ENCODE measurements at places on chromosomes 2 and 18.

- H3K4me3 ChIP-seq = no peak overlapping the region
- H3K27ac ChIP-seq = no peak overlapping the region
- H3K27me3 ChIP-seq = no peaks in the 10 kb centered on the region
These were observed 7.4 kb upstream of the B3GNT7 start for GRCh38 chr2:231387904-231388724.

GRCh38 chr2:65367524-65367923 is 64.9 kb downstream of the SPRED2 start:
- no peaks in the 10 kb centered on the region for H3K27me3 ChIP-seq
- DNase-seq = peak; percentile 87
- H3K4me3 ChIP-seq = no peak overlapping the region
- H3K27ac ChIP-seq = peak overlapping the region; percentile 94
- H3K4me1 ChIP-seq = peaks cover 48% of the 10 kb centered on the region

DNA sequence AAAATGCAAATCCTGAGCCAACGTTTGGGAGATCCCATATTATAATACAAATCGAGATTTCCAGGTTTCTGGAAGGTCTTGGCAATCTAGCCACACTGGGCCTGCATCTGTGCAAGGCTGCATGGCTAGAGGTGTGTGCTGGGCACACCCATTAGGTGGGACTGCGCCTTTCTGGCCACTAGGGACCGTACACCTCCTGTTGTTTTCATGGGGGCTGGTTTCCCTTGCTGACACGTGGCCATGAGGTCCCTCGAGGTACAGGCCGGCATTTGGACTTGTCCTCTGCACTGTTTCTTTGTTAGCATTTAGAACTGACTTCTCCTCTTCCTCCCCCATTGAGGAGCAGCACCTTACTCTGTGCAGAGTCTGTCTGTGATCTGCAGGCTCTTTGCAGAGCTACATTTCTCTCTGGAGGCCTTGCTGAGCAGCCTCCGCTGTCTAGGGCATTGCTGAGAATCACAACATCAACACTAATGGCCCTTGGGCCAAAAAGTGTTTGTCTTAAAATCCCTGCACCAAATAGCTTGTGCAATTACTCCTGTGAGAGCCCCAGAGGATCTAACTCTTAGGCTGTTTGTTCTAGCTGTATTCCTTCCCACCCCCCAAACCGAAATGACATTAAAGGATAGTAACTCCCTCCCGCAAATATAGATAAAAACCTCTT is 131.2 kb downstream of the NEDD4L start:
- no peak overlapping the region for H3K27ac ChIP-seq
- H3K36me3 ChIP-seq = no peaks in the 10 kb centered on the region
- H3K27me3 ChIP-seq = no peaks in the 10 kb centered on the region
- H3K4me3 ChIP-seq = no peak overlapping the region
- DNase-seq = no peak

GRCh38 chr2:70133491-70134322 is 46.4 kb downstream of the PCBP1 start:
- H3K4me1 ChIP-seq = peaks cover 27% of the 10 kb centered on the region
- DNase-seq = no peak
- H3K4me3 ChIP-seq = no peak overlapping the region
- H3K27me3 ChIP-seq = no peaks in the 10 kb centered on the region
- H3K36me3 ChIP-seq = no peaks in the 10 kb centered on the region

GRCh38 chr18:986552-986951 is 81.9 kb downstream of the ADCYAP1 start:
- no peak for DNase-seq
- H3K27me3 ChIP-seq = no peaks in the 10 kb centered on the region
- H3K4me3 ChIP-seq = no peak overlapping the region
- peaks cover 9% of the 10 kb centered on the region for H3K4me1 ChIP-seq
- no peaks in the 10 kb centered on the region for H3K36me3 ChIP-seq
- peak overlapping the region; percentile 53 for H3K27ac ChIP-seq

- H3K27me3 ChIP-seq = no peaks in the 10 kb centered on the region
- H3K4me1 ChIP-seq = no peaks in the 10 kb centered on the region
- no peak overlapping the region for H3K4me3 ChIP-seq
These were observed 280.9 kb upstream of the SIX2 start for GRCh38 chr2:45289997-45290709.

- no peaks in the 10 kb centered on the region for H3K27me3 ChIP-seq
- no peak for DNase-seq
- no peaks in the 10 kb centered on the region for H3K36me3 ChIP-seq
- H3K27ac ChIP-seq = no peak overlapping the region
These were observed 250.9 kb downstream of the BCL11A start for GRCh38 chr2:60302377-60303126.

GRCh38 chr2:219437141-219437540 is 2.5 kb downstream of the SPEG start:
- peaks cover 4% of the 10 kb centered on the region for H3K4me1 ChIP-seq
- no peak overlapping the region for H3K27ac ChIP-seq
- no peak overlapping the region for H3K4me3 ChIP-seq
- no peak for DNase-seq

DNA sequence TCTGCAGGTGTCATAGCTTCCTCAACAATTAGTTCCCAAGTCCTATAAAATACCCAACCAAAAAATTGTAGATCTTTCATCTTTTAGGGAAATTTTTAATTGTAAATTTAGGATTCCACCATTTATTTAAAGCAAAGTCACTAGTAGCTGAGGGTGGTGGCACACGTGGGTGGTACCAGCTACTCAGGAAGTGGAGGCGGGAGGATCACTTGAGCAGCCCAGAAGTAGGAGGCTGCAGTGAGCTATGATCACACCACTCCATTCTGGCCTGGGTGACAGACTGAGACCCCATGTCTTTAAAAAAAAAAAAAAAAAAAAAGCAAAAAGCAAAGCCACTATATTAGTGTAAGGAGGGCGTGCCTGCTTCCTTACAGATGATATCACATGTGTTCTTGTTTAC is 60.3 kb upstream of the GREB1L start:
- H3K36me3 ChIP-seq = no peaks in the 10 kb centered on the region
- no peak overlapping the region for H3K4me3 ChIP-seq
- no peaks in the 10 kb centered on the region for H3K27me3 ChIP-seq
- peaks cover 3% of the 10 kb centered on the region for H3K4me1 ChIP-seq

GRCh38 chr18:48446582-48447225 is 37.5 kb upstream of the ZBTB7C start:
- no peaks in the 10 kb centered on the region for H3K27me3 ChIP-seq
- no peak overlapping the region for H3K4me3 ChIP-seq
- peak; percentile 81 for DNase-seq
- no peaks in the 10 kb centered on the region for H3K4me1 ChIP-seq

- DNase-seq = no peak
- no peaks in the 10 kb centered on the region for H3K27me3 ChIP-seq
- H3K4me3 ChIP-seq = no peak overlapping the region
- no peaks in the 10 kb centered on the region for H3K36me3 ChIP-seq
These were observed 57.8 kb upstream of the LMAN1 start for GRCh38 chr18:59416818-59417217.

GRCh38 chr18:6010921-6011320 is 115.6 kb upstream of the TMEM200C start:
- DNase-seq = no peak
- no peak overlapping the region for H3K4me3 ChIP-seq
- H3K27ac ChIP-seq = no peak overlapping the region
- no peaks in the 10 kb centered on the region for H3K36me3 ChIP-seq
- H3K4me1 ChIP-seq = no peaks in the 10 kb centered on the region

GRCh38 chr2:71129114-71129901 is 721 bp downstream of the MCEE start:
- H3K27ac ChIP-seq = peak overlapping the region; percentile 64
- no peaks in the 10 kb centered on the region for H3K27me3 ChIP-seq
- peaks cover 11% of the 10 kb centered on the region for H3K4me1 ChIP-seq

DNA sequence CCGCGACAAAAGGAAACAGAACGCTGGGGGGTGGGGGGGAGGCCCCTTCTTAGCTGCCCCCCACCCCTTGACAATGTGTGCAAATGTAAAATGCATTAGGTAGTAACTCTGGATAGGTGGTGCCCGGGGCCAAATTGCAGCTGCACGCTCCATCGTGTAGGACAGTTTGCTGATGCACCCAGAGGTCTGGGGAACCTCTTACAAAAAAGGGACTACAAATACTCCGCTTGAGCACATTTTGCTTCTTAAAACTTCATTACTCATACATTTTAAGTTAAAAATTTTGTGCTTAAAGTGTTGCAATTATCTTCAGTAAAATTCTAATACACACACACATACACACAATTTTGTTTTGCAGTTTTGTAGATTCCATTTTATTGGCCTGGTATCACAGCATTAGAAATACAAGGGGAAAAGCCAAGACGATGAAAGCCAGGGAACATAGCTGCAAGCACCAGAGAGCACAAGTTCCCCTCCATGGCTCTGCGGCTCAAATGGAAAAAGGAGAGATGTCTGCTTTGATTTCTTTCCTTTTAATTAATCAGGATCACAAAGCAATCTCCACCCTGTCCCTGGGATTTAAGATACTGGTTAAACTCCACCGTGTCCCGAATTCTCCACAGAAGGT is 582.1 kb downstream of the ZEB2 start:
- DNase-seq = no peak
- H3K36me3 ChIP-seq = no peaks in the 10 kb centered on the region
- no peaks in the 10 kb centered on the region for H3K4me1 ChIP-seq
- H3K27me3 ChIP-seq = peaks cover 4% of the 10 kb centered on the region
- peak overlapping the region; percentile 34 for H3K4me3 ChIP-seq

DNA sequence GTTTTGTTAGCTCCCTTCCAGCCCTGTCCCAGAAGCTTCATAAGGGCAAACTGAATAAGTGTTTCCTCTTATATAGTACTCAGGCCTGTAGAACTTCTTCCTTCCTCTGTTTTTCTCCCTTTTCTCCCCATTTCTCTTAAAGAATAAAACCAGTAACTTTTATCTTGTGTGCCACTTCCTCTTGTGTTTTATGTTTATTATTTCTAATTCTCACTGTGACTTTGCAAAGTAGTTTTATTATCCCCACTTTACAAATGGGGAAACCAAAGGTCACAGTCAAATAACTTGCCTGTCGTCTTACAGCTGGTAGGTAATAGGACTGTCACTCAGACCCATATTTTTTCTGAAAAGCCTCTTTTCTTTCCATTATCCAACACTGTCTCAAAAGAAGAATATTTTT is 42.4 kb downstream of the RBBP8 start:
- H3K4me3 ChIP-seq = no peak overlapping the region
- DNase-seq = no peak
- no peak overlapping the region for H3K27ac ChIP-seq
- peaks cover 30% of the 10 kb centered on the region for H3K4me1 ChIP-seq

DNA sequence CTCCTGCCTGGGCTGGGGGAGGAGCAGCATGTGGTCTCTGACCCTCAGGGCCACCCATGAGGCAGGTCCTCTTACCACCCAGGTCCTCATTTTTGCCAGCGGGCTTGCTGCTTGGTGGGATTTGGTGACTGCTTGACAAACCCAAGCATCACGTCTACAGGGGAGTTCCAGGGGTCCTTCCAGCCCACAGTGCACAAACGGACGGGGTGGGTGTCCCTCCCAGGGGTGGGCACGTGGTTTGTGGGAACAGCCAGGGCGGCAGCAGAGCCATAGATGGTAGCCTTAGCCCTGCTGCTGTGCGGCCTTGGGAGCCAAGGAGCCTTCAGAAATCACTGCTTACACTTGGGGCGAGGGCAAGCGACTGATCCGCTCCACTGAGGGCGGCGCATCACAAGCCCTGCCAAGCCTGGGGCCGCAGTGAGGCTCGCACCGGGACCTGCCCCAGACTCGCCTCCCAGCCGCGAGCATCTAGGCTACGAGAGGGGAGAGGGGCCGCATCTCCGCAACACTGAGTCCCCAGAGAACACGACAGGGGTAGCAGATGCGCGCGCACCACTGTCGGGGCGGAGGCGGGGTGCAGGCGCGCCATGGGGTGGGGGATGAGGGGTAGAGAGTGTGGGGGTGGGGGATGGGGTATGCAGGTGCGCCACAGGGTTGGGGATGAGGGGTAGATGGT is 36.9 kb downstream of the SNED1 start:
- H3K36me3 ChIP-seq = no peaks in the 10 kb centered on the region
- peaks cover 18% of the 10 kb centered on the region for H3K27me3 ChIP-seq
- DNase-seq = no peak
- H3K4me3 ChIP-seq = no peak overlapping the region

DNA sequence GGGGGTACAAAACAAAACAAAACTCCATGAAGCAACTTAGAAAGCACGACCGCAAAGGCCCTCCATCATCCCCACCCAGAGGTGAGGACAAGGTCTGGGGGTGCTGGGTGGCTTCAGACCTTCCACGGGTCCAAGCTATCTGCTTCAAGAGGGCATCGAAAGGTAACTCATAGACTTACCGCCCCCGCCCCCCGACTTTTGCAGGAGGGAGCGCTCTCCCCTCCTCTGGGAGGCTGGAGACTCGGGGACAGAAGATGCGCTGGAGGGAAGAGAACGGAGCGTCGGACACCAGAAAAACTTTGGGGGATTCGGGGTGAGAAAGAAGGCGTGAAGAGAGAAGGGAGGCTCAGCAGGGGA is 300 bp upstream of the STON1 start:
- H3K27me3 ChIP-seq = no peaks in the 10 kb centered on the region
- H3K27ac ChIP-seq = no peak overlapping the region
- peak overlapping the region; percentile 49 for H3K4me3 ChIP-seq
- no peak for DNase-seq
- no peaks in the 10 kb centered on the region for H3K36me3 ChIP-seq

DNA sequence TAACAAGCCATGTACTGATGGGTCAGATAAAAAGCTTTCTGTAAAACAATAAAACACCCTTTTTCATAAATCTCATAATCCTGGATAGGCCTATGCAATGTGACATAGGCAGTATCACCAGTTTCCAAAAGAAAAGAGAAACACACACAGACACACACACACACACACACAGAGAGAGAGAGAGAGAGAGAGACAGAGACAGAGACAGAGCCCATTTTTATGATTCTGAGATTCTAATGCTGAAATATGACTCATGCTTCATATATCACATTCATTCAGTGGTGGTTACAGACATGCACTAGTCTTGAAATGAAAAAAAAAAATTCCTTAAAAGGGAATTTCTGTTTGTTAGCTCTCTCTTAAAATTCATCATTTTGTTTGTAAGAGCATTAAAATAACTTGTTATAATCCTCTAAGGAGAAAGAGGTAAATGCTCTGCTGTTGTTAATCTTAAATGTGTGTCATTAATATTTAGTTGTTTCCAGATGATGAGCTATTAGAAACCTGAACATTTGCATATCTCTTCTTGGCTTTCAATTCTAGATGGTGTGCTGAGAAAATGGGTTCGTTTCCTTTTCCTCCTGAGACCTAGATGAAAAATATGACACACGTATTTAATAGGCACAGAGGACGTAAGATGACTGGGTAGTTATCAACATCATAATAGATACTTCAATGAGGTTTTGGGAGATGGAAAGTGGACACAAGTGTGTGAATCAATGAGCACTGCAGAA is 1598.7 kb upstream of the ACVR2A start:
- no peaks in the 10 kb centered on the region for H3K4me1 ChIP-seq
- no peak for DNase-seq
- H3K27me3 ChIP-seq = no peaks in the 10 kb centered on the region
- no peak overlapping the region for H3K4me3 ChIP-seq

DNA sequence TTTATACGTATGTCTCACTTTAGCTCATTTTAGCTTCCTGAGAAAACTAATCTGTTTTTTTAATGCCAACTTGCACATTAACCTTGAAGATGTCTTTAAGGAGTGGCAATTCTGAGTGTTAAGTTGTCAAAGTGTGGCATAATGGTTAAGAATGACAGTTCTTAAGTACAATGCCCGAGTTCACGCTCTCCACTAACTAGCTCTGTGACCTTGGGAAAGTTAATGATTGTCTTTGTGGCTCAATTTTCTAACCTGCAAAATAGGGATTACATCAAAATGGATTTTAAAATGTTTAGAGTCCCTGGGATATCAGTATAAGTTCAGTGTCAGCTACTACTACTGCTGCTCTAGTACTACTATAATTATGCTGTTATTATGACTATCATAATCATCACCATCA is 409.7 kb downstream of the SOCS6 start:
- no peak for DNase-seq
- H3K4me3 ChIP-seq = no peak overlapping the region
- no peak overlapping the region for H3K27ac ChIP-seq
- no peaks in the 10 kb centered on the region for H3K27me3 ChIP-seq
- no peaks in the 10 kb centered on the region for H3K4me1 ChIP-seq
- no peaks in the 10 kb centered on the region for H3K36me3 ChIP-seq
